ENCODE measurements at places on chromosomes 2 and 18.
A peak's percentile ranks its signal among the peaks of the same experiment; 100 is the strongest.

- DNase-seq = no peak
These were observed 97.4 kb upstream of the ODC1 start for GRCh38 chr2:10545556-10545955.

- DNase-seq = no peak
These were observed 14.6 kb downstream of the RAMP1 start for GRCh38 chr2:237873897-237874551.

DNA sequence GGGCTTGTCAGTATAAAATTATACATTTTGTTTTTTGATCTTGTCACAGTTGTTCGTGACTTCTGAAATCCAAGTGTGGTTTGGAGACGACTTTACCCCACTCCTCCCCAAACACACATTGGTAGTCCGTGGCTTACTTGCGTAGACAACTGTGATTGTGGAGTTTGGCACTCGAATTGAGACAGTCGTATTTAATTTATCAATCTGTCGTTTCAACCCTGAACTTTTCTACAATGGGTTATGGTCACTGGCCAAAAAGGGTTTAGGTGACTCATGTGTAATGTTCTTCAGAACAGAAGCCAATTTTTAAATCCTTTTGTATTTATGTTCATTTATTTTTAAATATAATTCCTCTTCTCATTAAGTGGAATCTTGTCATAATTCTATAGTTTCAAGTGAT is 129.9 kb downstream of the SPTBN1 start:
- no peak for DNase-seq

DNA sequence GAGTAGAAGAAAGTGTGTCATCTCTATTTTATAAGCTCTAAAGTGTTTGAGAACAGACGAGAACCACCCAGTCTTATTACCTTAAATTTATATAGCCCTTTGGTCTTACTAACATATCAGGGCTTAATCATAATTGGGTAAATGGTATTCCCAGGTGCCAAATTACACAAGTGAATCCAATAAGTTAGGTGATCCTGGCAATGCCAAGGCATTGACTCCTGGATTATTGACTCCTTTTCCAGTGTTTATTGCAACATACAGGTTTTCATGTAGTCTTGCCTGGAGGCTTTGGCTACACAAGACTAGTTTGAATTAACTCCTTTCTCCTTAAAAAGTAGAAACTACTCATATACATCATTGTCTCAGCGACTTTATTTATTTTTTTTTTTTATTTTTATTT is 59.7 kb upstream of the MAPRE2 start:
- DNase-seq = no peak

DNA sequence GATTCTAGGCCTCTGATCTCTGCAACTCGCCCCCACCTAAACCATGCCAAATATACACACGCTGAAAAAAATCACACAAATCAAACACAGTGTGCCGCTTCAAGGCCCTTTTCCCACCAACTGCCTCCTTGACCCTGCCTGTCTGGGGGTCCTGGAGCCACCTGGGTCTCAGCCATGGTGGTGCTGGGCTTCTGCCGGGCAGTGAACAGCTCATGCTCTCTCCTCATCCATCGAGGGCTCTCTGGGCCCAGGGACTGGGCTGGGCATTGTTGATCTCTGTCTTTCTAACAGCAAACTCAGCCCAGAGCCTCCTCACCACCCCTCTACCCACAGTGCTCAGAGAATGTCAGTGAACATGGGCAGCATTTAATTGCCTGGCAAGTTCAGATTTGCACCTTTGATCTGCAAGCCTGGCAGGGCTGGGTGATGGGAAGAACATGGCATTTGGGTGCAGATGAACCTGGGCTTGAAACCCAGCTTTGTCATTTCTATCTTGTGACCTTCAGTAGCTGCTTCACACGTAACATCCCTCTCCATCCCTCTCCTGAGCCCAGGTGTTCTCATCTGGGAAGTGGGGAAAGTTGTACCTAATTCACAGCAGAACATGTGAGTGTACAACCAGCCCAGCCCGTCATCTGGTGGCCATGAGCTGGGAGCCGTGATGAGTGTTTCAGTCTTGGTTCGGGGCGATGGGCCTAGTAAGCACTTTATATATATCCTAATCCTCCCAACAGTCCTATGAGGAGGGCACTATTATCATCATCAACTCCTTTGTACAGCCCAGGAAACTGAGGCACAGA is 46.1 kb downstream of the SDC1 start:
- DNase-seq = no peak

- DNase-seq = peak; percentile 99
These were observed 26.6 kb upstream of the MAP3K20 start for GRCh38 chr2:173048897-173049661.

GRCh38 chr2:62065243-62065642 is 130.7 kb upstream of the B3GNT2 start:
- no peak for DNase-seq

GRCh38 chr2:241507430-241508239 is 749 bp downstream of the STK25 start:
- no peak for DNase-seq

GRCh38 chr2:210428393-210429179 is 48.0 kb downstream of the LANCL1 start:
- no peak for DNase-seq

DNA sequence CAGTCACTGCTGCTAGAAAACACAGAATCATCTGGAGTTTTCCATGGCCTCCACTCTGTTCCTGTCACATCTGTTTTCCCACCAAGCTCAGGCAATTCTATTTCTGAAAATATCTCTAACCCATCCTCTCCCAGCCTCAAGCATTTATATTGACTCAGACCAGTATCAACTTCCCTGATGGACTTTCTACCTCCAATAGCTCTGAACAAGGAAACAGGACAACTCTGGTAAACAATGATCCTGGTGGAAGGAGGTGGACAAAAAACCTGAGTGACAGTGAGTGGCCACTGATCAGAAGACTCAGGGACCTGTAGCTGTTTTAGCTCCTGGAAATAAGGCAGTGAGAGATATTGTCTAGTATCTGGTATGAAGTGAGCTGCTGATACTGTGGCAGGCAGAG is 23.4 kb downstream of the BMP10 start:
- DNase-seq = no peak

- DNase-seq = no peak
These were observed 13.8 kb upstream of the PCBP1 start for GRCh38 chr2:70073493-70073892.

DNA sequence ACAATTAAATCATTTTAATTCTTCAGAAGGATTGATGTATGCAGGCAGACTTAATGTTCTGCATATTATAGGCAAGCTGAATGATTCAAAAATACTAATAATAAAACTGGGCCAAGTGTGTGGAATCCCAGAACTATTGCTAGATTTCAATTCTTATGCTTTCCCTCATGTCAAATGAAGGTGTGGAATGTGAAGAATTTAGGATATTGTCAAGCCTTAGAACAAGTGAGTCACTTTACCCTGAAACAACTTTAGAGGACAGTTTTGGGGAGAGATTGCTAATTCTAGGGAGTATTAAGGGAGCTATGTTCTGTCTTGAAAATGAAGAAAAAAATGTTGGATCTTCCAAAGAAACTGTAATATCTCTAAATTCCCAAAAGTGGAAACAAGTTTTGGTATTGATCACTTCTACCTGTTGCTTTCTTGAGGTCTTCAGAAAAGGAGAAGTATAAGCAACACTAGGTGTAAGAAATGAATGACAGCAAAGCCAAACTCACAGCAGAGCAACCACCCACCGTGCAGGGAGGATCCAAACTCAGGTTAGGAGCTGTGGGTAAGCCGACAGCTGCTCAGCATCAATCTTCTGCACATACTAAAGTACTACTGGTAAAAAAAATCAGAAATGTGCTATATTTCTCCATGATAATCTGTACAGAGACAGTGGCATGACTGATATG is 818.1 kb downstream of the SLC4A3 start:
- DNase-seq = no peak

All from epithelial cell of prostate (primary cell).